SJSA1 (cell line): ENCODE measurements at places on chromosomes 5 and 9.
A peak's percentile ranks its signal among the peaks of the same experiment; 100 is the strongest.

DNA sequence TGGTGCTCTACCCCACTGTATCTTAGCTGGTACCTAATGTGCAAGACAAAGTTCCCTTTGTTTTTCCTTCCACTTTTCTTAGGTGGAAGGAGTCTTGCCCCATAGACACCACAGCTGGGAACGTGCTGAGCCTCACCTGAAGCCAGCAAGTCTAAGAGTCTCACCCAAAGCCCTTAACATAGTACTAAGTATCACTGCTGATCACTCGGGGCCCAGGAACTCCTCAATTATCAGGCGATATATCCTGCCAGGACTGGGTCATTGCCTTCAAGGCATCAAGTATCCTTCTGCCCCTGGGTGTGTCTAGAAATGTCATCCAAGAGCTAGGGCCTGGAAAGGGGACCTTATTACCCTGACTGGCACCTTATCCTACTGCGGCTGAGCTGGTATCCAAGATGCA, 123.9 kb downstream of the PTPRD start:
- no peak for DNase-seq

DNA sequence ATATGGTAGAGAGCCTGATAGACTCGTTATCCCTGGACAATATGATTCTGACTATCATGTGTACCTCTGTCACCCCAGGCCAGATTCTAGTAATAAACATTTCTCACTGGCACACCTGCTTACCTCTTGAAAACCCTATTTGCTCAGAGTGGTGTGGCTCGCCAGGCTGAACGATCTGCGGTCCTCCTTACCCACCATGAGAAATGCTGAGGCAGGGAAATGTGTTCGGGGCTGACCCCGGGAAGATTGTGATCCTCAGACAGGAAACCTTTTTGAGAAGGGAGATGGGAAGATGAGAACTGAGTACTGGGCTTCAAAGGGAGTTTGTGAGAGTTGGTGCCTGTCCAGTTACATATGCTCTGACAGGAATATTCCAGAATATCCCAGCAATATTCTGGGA, 10.7 kb upstream of the PRXL2C start:
- DNase-seq, result no peak

GRCh38 chr5:115648056-115648455, 22.2 kb upstream of the TMED7 start:
- DNase-seq, result no peak

- DNase-seq, result peak; percentile 96
These were observed 39.0 kb downstream of the STK10 start for GRCh38 chr5:172149073-172149472.

DNA sequence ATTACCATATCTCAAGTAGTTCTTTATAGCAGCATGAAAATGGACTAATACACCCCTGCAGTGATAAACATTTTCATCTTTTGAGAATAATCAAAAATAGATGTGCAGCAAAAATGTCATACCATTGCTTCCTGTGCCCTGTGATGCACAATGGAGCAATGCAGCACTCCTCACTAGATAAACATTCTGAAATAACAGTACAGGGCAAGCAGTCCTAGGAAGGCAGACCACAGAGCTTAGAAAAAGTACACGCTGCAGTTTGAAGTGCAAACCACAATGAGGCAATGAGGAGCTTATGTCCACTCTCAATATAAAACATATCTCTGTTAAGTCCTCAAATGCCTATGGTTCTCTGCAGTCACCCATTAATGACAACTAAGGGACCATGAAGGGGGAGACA, 367.6 kb downstream of the PDE4D start:
- DNase-seq, result peak; percentile 28

GRCh38 chr5:161691911-161692310, 6.4 kb downstream of the GABRA6 start:
- DNase-seq, result no peak

DNA sequence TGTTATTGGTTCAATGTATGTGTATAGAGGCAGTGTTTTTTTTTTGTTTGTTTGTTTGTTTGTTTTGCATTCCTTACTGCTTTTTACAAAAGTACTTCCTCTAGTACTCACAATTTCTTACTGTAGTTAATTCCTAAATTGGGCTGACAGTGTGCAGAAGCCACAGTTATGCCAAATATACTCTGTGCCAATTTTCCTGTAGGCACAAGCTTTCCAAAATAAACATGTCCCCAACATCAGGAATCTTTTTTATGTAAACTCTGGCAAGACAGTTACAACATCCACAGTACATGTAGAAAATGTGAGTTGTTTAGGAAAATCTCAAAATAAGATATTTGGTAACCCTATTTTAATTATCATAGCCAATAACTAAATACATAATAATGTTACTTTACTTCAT, 161.6 kb upstream of the TSLP start:
- DNase-seq, result no peak

DNA sequence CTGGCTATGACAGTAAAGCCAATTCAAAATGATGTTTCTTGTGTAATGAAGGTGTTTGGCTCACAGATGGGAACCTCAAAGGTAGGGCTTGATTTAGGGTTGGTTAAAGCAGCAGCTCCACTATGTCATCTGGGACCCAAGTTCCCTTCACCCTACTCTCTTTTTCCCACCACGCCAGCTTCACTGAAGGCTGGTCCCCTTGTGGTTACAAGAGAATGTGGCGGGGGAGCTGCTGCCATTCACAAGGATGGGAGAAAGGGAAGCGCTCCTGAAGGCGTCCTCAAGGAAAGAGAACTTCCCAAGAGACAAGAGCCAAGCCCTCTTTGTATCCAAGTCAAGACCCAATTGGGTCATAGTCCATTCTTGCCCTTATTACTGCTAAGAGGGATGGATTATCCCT, 72.7 kb downstream of the NTRK2 start:
- DNase-seq, result no peak

- no peak for DNase-seq
These were observed 108.8 kb downstream of the ANXA1 start for GRCh38 chr9:73260506-73260905.

DNA sequence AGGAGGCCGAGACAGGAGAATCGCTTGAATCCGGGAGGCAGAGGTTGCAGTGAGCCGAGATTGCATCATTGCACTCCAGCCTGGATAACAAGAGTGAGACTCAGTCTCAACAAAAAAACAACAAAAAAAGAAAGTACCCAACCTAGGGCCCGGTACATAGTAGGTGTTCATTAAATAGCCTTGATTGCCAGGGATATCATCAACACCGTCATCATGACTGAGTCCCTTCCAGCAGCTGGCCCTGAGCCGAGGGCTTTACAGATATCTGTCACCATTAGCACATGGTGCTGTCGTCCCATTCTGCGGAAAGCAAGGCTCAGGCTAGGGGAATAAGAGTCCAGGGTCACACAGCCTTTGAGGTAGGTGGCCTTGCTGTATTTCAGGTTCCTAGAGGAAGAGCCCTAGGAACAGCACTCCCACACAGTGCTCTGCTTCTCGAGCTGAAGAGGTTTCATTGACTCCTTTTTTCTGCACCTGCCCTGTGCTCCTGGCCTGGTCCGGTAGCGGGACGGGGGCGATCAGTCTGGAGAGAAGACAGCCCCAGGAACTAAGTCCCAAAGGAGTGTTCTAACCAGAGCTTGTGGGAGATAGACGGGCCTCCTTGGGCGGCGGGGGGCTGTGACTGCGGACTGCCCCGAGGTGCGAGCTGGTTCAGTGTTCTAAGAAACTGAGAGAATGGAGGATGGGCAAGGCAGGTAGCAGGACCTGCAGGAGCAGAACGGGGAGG, 48.2 kb downstream of the CXXC5 start:
- no peak for DNase-seq

DNA sequence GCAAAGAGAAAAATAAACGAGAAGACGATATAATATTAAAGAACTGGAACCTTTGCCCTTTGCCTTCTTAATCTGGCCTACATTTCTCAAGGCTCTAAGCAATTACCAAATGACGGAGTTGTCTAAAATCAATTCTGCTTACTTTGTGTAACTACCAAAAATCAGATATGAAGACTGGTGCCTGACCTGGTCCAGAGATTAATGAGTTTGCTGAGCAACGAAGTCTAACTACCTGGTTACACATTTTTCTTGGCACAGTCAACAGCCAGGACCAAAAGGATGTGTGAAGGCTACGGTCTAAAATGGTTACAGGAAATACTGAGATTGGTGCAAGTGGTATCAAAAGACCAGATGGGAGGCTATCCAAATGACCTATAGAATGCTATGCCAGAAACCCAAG, 17.8 kb upstream of the IFNE start:
- DNase-seq, result no peak

DNA sequence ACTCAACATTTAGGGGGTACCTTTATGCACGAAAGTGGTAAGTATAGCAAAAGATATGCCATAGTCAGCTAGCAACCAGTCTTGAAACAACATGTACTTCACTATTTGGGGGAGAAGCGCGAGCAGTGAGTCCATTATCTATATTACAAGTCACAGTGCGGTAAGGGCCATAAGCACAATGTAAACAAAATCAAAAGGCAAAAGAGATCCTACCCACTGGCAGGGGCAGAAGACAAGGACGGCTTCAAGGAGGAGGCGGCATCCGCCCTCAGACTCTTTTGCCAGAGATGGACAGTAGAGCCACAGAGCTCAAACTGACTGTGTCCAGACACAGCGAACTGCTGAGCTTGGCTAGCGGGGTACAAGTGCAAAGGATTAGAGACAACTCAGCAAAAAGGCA, 9.6 kb downstream of the MAPK9 start:
- no peak for DNase-seq
